NCI-H1092 treated with DMSO at 0.1 percent for 48 hours (cell line): ENCODE measurements at places on chromosomes 3 and 15.
A peak's percentile ranks its signal among the peaks of the same experiment; 100 is the strongest.

DNA sequence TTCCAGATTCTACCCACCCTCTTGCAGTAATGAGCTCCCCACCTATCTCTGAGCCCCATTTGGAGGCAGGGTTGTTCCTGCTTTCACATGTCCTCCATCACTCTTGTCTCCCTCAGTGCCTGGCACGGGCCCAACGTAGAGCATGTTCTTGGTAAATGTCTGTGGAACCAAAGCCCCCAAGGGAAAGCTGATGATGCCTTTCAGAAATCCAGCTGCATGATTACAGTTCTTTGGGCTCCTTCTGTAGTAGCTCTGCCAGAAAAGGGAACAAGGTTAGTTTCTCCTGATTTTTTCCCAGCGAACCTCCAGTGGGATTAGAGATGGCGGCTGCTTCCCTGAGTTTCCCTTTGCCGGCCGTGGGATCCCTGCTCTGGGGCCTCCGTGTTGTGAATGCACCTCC, 39.3 kb downstream of the CGNL1 start:
- no peak for DNase-seq

DNA sequence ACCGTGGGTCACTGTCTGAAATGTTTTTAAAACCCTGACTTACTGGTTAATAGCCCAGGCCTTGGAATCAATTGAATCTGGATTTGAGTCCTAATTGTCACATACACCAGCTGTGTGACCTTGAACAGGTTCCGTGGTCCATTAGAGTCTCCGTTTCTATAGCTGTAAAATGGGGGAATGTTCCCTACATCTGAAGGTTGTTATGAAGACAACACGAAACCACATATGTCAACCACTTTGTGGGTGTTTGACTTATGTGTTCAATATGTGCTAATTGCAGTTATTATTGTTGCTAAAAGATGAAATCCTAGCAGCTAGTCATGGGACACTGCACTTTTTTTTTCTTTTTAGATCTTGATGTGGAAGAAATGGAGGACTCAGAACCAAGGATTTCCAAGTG, 35.3 kb downstream of the ZBTB38 start:
- DNase-seq, result no peak

GRCh38 chr3:15356176-15356575, 23.8 kb upstream of the SH3BP5 start:
- no peak for DNase-seq

- no peak for DNase-seq
Observed at GRCh38 chr3:138474163-138474562, 39.7 kb downstream of the ESYT3 start.

GRCh38 chr15:31392761-31393401, 66.2 kb downstream of the KLF13 start:
- DNase-seq, result peak; percentile 13

DNA sequence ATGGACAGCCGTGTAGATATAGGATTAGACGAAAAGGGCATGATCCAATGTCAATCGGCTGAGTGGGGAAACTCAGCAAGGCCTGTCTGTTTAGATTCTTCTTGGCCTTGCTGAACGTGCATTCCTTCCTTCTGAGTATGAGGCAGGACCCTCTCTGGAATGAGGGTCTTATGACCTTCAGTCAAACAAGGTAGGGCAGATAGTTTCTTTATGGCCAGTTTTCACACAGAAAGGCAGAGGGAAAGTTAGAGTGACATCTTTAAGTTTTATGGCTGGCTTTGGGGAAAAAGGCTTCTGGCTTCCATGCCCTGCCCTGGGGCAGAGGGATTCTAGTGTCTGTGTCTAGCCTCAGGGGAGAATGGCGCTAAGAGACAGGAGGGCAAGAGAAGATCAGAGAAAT, 29.7 kb downstream of the ARNT2 start:
- no peak for DNase-seq
